D341Med (cell line): ENCODE measurements at places on chromosomes 1 and 21.

GRCh38 chr1:67627906-67628305 is 57.1 kb upstream of the GADD45A start:
- DNase-seq = no peak

DNA sequence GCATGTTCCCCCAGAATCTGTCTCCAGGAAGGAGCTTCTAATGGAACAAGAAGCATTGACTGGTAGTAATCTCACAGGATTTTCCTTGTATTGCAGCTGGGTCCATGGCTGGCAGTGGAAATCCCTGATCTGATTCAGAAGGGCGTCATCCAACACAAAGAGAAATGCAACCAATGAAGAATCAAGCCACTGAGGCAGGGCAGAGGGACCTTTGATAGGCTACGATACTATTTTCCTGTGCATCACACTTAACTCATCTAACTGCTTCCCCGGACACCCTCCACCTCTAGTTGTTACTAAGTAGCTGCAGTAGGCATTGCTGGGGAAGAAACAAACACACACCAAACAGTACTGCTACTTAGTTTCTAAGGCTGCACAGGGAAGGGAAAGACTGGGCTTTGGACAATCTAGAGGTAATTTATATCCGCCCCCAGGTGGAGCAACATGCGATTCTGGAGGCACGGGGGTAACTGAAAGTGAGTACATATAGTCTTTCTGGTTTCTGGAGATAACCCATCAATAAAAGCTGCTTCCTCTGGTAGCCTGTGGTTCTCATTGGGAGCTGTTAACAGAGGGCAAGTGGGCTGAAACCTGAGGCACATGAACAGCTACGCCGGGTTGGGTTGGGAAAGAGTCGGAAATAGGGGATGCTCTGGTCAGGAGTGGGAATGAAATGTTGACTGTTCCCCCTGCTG is 837 bp upstream of the USP21 start:
- DNase-seq = no peak

- no peak for DNase-seq
Observed at GRCh38 chr21:36511484-36512220, 31.7 kb upstream of the CLDN14 start.

DNA sequence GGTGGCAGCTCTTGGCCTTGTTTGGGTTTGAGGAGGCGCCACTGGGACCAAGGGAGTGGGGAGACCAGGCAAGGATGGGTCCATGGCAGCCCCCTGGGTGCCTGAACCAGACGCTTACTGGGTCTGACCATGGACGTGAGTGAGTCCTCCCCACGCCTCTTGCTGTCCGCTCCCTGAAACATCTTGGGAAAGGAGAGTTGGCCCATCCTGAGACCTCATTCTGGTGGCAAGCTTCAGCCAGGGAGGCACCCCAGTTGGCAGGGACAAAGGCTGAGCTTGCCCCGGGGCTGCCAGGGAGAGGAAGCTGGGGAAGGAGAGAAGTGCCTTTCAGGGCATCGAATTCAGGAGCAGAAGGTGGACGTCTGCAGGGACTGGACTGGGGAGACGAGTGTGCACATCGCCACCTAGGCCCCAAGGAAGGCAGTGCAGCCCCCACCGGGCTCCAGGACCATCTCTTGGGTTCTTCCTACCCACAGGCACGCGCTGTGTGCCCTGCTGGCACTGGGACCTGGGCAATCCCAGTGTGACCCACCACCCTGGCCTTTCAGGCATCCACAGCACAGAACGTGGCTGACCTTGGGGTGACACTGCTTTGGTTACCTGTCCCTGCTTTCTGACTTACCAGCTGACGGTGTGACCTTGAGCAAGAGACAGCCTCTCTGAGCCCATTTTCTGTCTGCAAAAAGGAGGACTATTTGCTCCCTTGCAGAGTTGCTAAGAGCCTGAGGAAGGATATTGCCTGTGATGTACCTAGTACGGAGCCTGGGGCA is 132.9 kb upstream of the WNT4 start:
- DNase-seq = peak; percentile 80

GRCh38 chr1:100034470-100034869 is 64.7 kb downstream of the SLC35A3 start:
- peak; percentile 50 for DNase-seq

DNA sequence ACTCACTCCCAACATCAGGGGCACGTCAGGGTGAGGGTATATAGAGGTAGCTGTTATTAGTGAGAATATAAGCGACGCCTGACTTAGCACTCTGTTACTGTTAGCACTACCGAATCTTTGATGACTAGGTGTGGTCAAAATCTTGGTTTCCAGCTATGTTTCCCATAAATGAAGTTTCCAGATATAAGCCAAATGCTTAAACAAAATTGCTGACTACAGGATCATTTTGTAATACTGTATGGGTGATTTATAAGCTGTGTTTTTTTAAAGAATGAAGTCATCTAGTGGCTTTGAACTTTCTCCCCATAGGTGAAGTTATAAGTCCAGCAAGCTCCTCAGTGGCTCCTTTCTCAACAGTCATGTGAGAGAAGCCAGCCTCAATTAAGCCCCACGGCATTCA is 23.7 kb downstream of the KCNJ15 start:
- no peak for DNase-seq

GRCh38 chr1:175376194-175376593 is 183.6 kb upstream of the KIAA0040 start:
- DNase-seq = peak; percentile 45

GRCh38 chr21:35348686-35349085 is 299.6 kb upstream of the RUNX1 start:
- no peak for DNase-seq
